ENCODE measurements at places on chromosomes 1 and 21. TPM values are rescaled to one million over a fixed set of nuclear protein-coding genes. Genes with fewer than 3 reads are reported as not detected.

RBM11 gene
- total RNA-seq: 4.8 TPM

ILF2 gene
- 216 TPM for total RNA-seq

SMYD2 gene
- total RNA-seq: 44.1 TPM

KPRP gene
- total RNA-seq: not detected

S100A7A gene
- total RNA-seq: not detected

DNA sequence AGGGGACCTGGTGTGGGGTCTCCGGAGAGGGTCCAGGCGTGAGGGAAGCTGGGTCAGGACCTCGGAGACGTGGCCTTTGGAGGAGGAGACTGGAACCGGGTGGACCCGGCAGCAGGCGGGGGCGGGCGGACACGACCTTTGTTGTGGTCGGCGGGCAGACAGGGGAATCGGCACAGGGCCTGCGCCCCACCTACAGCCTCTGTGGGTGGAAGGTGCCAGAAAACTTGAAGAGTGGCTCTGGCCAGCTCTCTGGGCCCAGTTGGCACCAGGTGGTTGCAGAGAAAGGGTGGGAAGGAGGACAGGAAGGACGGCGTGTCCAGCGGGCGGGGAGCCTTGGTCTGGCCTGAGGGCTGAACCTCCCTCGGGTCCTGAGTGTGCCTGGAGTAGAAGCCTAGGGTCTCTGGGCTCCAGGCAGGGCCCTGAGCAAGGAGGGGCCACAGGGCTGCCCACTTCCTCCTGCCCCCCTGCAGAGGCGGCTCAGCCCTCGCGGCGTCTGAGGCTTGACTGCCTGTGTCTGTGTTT, 7.7 kb upstream of the TTLL10 start:
- peaks cover 7% of the 10 kb centered on the region for H3K36me3 ChIP-seq
- no peak overlapping the region for H3K4me3 ChIP-seq
- no peak for DNase-seq

GRCh38 chr21:14722841-14723483, 176.8 kb upstream of the SAMSN1 start:
- H3K27ac ChIP-seq: no peak overlapping the region
- no peak for DNase-seq
- no peaks in the 10 kb centered on the region for H3K27me3 ChIP-seq

DNA sequence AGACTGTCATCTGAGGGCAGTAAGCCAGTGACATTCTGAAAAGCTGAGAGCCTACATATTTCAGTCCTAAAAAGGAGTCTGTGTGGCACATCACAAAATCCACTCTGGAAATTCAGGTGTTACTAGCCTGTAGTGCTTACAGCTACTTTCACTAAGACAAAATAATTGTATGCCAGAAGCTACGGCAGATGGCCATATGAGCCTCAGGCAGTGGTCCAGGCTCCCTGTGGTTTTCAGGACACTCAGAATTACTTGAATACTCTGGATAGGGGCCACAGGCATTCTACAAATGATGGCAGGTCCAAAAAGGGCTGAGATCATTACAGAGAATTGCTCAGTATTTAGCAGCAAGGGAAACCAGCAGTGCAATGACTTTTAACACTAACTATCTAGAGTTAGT, 527.1 kb downstream of the MRPL39 start:
- no peak overlapping the region for H3K27ac ChIP-seq
- no peaks in the 10 kb centered on the region for H3K36me3 ChIP-seq
- no peak for DNase-seq
- H3K4me3 ChIP-seq: no peak overlapping the region
- H3K4me1 ChIP-seq: no peaks in the 10 kb centered on the region

DNA sequence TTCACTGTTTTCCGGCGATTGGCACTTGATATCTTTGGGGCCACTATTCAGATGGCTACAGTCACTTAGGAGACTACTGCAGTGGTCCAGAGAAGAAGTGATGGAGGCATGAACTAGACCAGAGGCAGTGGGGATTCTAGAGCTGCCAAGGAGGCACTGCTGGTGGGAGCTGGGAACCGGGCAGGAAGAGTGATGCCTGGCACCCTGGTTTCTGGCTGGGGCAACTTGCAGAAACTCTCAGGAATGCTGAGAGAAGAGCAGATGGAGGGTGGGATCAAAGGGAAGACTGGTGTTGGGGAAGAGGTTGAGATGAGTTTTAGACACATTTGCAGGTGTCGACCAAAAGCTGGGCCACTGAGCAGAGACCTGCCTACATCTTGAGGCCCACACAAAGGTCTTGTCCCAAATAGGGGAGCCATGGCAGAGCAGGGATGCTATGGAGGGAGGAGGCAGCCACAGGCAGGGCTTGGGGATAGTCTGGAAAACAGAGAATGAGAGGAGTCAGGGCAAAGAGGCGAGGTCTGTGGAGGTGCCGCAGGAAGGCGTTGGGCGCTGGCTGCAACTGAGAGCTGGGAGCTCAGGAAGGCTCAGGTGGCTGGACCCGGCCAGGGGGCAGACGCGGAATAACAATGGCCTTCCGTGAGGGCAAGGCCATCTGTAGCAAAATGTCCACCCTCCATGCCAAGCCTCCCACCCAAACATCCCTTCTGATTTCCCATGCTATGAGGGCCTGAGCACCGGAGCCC, 118.9 kb downstream of the TOMM20 start:
- H3K27ac ChIP-seq: no peak overlapping the region
- H3K4me3 ChIP-seq: no peak overlapping the region
- no peaks in the 10 kb centered on the region for H3K27me3 ChIP-seq

GRCh38 chr1:166884040-166884642, 8.1 kb upstream of the TADA1 start:
- H3K27me3 ChIP-seq: peaks cover 3% of the 10 kb centered on the region
- no peak overlapping the region for H3K4me3 ChIP-seq
- H3K36me3 ChIP-seq: no peaks in the 10 kb centered on the region
- H3K27ac ChIP-seq: no peak overlapping the region

- no peaks in the 10 kb centered on the region for H3K27me3 ChIP-seq
- peaks cover 4% of the 10 kb centered on the region for H3K36me3 ChIP-seq
- H3K4me3 ChIP-seq: no peak overlapping the region
- DNase-seq: no peak
- H3K4me1 ChIP-seq: no peaks in the 10 kb centered on the region
Observed at GRCh38 chr1:55939866-55940265, 639.5 kb downstream of the PLPP3 start.

DNA sequence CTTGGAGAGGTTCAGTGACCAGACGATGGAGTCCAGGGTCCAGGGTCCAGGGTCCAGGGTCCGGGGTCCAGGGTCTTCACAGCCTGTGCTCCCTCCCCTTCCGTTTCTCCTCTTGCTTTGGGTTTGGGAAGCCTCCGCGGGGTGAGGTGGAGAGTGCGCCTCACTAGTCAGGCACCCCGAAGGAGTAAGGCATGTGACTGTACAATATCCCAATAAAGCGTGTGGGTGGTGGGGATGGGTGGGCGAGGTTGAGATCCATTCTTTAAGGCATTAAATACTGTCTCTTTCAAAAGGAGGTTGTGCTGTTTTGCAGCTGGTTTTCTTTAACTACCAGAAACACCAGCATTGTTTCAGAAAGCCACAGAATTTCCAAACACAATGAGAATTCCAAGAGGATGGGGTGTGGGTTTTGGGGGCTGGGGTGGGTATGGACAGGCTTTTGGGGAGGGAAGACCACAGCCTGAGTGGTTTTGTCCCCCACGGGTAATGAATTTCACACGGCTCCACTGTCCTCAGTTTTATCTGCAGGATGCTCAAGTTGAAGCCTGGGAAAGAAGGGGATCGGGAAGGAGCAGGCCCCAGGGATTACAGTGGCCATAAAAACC, 65.7 kb downstream of the KIF26B start:
- H3K36me3 ChIP-seq: peaks cover 3% of the 10 kb centered on the region
- no peak overlapping the region for H3K4me3 ChIP-seq
- no peak for DNase-seq
- H3K27ac ChIP-seq: no peak overlapping the region
- H3K27me3 ChIP-seq: peaks cover 2% of the 10 kb centered on the region

DNA sequence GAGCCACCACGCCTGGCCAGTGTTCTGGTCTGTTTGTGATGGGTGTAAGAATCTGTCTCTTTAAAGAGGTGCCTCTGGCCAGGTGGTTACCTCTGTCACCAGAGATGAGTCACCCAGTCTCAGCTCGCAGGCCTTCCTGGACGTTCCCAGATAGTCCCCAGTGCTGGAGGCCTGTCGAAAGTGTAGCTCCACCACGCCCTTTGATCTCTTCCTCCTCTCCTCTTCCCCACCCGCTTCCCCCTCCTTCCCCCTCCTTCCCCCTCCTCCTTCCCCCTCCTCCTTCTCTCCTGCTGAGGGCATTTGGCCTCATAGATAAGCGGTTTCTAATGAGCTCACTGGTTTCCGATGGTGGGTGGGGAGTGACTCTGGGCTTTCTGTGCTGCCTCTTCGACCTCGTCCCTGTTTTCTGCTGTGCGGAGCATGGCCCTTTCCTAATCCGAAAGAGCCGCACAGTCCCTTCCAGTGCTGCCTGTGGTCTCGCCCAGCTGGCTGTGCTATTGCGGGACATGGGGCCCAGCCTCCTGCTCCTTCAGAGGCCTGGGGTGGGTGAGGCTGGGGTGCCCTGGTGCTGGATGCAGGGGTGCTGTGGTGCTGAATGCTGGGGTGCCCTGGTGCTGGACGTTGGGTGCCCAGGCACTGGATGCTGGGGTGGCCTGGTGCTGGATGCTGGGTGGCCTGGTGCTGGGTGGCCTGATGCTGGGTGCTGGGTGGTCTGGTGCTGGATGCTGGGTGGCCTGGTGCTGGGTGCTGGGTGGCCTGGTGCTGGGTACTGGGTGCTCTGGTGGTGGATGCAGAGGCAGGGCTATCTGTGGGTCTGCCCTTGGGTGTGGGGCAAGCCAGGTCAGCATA, 19.2 kb downstream of the AGPAT3 start:
- no peaks in the 10 kb centered on the region for H3K27me3 ChIP-seq
- DNase-seq: no peak
- peak overlapping the region; percentile 59 for H3K4me3 ChIP-seq
- no peaks in the 10 kb centered on the region for H3K36me3 ChIP-seq
- peaks cover 4% of the 10 kb centered on the region for H3K4me1 ChIP-seq

- peaks cover 33% of the 10 kb centered on the region for H3K4me1 ChIP-seq
- H3K27me3 ChIP-seq: peaks cover 3% of the 10 kb centered on the region
- peaks cover 6% of the 10 kb centered on the region for H3K36me3 ChIP-seq
- no peak overlapping the region for H3K4me3 ChIP-seq
- no peak for DNase-seq
Observed at GRCh38 chr1:91014475-91014874, 7.4 kb downstream of the ZNF644 start.

DNA sequence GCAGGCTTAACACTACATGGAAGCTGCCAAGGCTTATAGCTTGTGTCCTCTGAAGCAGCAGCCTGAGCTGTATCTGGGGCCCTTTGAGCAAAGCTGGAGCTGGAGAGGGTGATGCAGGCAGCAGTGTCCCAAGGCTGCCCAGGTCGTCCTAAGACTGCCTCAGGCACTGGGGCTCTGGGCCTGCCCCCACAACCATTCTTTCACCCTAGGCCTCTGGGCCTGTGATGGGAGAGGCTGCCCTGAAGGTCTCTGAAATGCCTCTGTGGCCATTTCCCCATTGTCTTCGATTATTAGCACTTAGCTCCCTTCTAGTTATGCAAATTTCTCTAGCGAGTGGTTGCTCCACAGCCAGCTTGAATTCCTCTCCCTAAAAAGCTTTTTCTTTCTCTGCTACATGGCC, 142.0 kb downstream of the LRIG2 start:
- no peak for DNase-seq
- no peak overlapping the region for H3K4me3 ChIP-seq
- H3K36me3 ChIP-seq: peaks cover 9% of the 10 kb centered on the region
- peaks cover 18% of the 10 kb centered on the region for H3K4me1 ChIP-seq
- H3K27ac ChIP-seq: no peak overlapping the region

- H3K27me3 ChIP-seq: no peaks in the 10 kb centered on the region
- no peak overlapping the region for H3K27ac ChIP-seq
- no peaks in the 10 kb centered on the region for H3K36me3 ChIP-seq
- DNase-seq: no peak
- H3K4me3 ChIP-seq: no peak overlapping the region
Observed at GRCh38 chr1:45862008-45862407, 58.6 kb downstream of the MAST2 start.

DNA sequence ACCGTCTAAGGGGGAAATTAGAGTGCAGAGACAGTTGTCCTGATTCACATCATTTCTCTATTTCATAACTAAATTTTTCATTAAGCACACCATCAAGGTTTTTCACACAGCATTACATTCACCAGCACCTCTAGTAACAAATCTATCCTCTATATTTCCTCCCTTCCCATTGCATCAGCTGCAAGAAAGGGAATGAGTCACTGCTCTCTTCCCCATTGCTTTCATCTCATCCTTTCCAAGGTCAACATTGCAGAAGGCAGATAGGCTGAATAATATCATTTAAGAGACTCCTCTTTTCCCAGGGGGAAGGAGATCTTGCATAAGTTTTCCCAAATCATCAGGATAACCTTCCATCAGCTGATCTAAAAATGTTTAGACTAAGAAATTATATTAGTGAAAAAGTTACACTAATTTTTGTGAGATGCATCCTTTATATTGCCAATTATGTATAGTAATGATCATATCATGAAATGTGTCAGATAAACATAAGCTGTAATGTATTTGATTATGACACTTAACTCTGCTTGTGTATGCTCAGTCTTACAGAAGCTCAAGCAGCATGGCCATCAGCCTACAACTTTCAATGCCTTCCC, 4.3 kb downstream of the INTS7 start:
- H3K4me3 ChIP-seq: no peak overlapping the region
- H3K27ac ChIP-seq: no peak overlapping the region
- H3K4me1 ChIP-seq: peaks cover 8% of the 10 kb centered on the region
- no peak for DNase-seq
- H3K27me3 ChIP-seq: peaks cover 2% of the 10 kb centered on the region
- H3K36me3 ChIP-seq: no peaks in the 10 kb centered on the region

DNA sequence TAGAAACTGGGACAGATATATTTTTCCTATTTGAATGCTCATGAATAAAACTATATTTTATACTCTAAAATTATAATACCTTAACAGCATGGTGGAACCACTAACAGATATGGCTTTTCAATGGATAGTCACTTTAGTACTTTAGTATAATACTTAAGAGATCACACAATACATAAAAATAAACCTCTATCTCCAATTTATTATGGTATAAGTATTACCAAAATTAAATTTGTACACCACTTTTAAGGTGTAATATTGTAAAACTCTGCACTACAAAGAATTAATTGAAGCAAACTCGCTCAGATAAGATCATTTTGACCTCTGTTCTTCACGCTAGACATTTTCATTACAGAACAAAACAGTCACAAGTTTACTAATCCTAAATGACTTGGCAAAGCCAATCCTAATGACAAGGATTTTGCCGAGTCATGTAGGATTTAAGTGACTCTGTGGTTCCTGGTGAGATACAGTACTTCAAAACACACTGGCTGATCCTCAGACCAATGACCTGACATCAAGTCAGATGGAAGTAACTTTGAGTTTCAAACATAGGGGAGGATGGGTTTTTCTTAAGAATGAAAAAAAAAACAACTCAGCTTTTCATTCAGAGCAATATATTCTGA, 200.6 kb downstream of the SMYD3 start:
- no peak overlapping the region for H3K4me3 ChIP-seq
- no peaks in the 10 kb centered on the region for H3K36me3 ChIP-seq
- DNase-seq: no peak
- peaks cover under 1% of the 10 kb centered on the region for H3K27me3 ChIP-seq
- H3K27ac ChIP-seq: no peak overlapping the region
